ENCODE measurements at places on chromosomes 1 and 21.

DNA sequence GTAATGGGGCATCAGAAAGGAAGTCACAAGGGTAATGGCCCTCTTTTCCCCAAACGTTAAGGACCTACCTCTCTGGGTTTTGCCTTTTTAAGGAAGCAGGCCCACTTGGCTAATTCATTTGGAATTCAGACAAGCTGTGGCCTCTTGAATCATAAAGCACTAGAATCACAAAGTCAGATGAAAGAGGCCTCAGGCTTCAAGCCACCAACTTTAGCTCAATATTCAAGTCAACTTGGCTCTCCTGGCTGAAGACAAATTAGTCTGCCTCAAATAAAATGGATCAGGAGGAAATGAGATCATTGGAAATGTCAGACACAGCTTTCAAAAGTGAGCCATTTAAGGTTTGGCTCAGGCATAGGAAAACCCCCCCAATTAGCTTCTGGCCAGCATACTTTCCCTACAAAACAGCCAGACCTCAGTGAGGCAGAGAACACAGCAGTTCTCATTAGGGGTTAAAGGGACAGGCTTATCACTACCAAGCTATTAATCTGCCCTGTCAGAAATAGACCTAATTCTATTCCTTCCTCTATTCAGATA lies 34.3 kb downstream of the SLC35D1 start:
- no peak for DNase-seq

- no peak for DNase-seq
Measured at GRCh38 chr21:27079636-27080240, 112.8 kb upstream of the ADAMTS5 start.

GRCh38 chr1:99358770-99359169 lies 94.5 kb downstream of the PLPPR4 start:
- DNase-seq, result no peak

DNA sequence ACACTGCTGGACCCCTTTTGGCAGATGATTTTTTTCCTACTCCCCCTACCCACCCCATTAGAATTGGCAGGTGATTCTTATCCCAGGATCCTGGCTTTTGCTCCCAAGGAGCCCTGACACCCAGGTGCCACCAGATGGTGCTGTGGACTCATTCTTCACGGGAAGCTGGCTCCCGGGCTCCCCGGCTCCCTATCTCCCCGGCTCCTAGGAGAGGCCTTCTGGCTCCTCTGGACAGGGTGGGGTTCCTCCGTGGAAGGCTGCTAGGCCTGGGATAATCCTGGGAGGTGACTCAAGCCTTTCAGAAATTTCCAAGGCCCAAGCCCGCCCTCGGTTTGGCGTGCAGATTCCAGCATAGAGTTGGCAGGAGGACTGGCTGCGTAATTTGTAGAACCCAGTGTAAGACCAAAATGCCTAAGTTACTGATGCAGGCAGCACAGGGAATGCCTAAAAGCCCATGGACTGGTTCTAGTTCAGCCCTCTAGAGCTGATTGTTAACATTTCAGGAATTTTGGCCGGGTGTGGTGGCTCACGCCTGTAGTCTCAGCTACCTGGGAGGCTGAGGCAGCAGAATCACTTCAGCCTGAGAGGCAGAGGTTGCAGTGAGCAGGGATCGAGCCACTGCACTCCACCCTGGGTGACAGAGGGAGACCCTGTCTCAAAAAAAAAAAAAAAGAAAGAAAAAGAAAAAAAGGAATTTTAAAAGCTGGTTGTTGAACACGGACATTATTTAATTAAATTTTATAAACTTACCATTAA lies 6.8 kb upstream of the BSDC1 start:
- peak; percentile 38 for DNase-seq

DNA sequence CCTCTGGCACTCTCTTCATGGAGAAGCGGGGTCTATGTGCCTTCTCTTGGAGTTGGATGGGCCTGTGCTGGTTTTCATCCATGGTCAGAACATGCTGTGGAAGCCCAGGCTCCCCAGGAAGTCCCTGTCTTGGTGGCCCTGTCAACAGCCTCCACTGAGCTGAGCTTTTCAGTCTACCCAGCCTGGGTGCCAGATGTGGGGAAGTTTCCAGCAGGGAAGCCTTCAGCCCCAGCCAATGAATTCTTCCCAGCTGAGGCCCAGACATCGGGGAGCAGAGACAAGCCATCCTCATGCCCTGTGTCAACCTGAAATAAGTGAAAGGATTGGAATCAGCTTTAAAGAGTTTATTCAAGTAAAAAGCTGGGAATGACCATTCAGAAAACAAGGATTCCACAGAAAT lies 75.1 kb upstream of the PGBD5 start:
- DNase-seq, result no peak

DNA sequence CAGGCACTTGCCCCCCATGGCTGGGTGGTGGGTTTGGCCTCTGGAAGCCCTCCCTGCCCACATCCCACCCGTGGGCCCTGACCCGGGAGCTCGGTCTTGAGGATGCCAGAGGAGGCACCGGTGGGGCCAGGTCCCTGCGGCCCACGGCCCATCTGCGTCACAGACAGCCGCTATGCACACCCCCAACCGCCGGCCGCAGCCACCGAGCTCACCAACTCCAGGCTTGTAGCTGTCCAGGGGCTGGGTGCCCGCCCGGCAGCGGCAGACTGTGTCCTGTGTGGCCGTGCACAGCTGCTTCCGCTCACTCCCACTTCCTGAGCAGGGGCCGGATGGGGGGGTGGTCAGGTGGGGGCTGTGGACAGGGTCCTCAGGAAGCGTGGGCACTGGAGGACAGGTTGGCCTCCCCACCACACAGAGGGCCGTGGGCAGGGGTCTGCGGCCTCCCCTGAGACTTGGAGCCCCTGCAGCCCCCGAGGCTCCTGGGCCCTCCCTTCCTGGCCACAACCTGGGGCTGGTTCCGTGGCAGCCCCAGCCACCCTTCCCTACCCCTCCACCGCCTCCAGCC lies 1.1 kb downstream of the TNFRSF4 start:
- no peak for DNase-seq

DNA sequence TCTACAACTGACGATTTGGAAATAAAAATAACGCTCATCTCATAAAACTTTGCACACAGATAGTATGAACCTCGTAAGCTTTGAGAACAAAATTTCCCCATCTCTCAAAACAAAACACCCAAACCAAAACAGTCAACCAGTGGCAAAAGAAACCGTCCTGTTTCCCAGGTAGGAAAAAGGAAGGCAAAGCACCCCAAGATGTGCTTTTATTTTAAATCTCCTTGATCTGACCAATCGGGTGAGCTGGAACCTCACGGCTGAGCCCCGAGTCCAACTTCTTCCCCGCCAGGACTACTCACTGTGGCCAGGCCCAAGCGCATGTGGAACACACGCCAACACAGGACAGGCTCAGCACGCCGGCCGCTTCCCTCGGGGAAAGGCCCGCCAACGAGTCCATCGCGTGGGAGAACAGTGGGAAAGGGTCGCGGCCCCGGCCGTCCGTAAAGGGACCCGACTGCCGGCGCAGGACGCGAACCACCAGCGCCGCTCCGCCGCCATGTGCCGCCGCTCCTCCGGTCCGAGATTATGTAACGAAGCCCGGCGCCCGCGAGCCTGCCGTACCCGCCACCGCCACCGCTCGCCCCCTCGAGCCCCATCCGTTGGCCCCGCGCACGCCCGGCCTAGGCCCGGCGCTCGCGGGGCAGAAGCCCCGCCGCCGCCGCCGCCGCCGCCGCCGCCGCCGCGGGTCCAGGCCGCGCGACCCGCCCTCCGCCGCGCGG lies 759 bp downstream of the AHCTF1 start:
- DNase-seq, result peak; percentile 31

- peak; percentile 76 for DNase-seq
Measured at GRCh38 chr1:159924791-159925718, at the start of gene TAGLN2. Gene TAGLN2, minus strand, starts transcription at chr1:159925507. Its CDS starts 4,998 bp downstream, at chr1:159920509.

DNA sequence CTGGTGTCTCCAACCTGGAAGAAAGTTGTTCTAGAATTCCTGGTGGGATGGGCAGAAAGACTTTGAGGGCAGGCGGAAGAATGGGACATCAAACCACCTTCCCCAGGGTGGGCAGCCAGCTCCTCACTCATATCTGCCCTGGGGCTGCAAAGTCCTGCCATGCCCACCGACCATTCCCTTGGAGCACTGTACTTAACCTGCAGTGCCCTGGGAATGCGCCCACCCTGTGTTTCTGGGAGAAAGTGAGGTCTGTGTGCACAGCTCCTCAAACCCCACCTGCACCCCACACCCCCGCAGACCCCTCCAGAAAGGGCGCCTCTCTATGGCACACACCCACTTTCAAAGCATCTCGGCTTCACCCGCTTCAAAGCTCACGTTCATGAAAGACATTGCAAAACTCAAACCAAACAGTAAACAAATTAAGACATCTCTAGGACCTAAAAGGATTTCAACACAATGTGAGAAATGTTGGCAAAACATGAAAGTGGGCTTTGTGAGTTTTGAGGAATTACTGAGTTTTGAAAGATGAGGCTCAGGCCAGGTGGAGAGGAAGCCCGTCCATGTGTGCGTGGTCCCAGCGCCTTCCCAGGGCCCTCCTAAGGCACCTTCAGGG lies 25.1 kb downstream of the KRTAP10-1 start:
- DNase-seq, result no peak

GRCh38 chr1:241412646-241413045 lies 55.6 kb upstream of the RGS7 start:
- no peak for DNase-seq

DNA sequence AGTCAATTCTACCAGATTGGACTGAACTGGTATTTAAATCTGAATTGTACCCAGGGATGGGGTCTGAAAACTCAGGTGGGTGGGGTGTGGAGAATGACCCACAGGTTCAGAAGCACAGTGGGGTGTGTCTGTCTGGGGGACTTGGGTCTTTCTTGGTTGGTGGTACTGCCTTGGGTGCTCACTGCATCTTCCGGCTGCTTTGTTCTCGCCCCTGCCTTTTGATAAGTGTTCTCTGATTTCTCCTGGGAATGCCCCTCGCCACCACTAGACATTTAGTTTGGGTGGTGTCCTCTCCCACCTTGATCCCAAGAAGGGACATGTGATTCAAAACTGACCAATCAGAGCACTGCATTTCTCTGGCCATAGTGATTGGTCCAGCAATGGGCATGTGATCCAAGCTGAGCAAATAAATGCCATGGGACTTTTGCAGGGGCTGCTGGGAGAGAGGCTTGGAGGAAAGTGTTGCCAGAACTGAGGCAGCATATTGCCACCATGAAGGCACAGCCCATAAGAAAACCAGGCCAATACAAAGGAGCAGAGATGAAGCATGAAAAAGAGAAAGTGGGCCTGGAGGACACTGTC lies 270.5 kb downstream of the NPHP4 start:
- DNase-seq, result no peak

- no peak for DNase-seq
Measured at GRCh38 chr1:84245563-84245962, 55.9 kb upstream of the SAMD13 start.

GRCh38 chr1:147879911-147880310 lies 22.7 kb upstream of the GJA8 start:
- DNase-seq, result no peak

DNA sequence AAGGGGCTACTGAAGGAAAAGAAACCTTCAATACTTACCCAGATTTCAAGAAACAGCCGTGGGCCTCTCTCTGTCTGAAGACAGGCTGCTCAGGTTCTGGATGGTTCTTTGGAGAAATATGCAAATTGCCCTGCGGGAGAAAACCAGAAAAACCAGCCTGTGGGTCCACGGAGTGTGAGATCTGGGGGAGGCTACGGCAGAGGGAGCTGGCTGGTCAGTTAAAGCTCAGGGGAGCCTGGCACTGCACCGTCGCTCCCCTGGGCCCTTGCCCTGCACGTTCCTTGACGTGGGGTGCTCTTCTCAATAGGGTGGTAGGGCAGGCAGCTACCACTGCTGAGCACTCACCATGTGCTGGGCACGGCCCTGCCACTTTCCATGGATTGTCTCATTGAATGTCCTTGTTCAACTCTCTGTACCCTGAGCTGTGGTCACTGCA lies 12.7 kb downstream of the TMCO4 start:
- DNase-seq, result no peak

DNA sequence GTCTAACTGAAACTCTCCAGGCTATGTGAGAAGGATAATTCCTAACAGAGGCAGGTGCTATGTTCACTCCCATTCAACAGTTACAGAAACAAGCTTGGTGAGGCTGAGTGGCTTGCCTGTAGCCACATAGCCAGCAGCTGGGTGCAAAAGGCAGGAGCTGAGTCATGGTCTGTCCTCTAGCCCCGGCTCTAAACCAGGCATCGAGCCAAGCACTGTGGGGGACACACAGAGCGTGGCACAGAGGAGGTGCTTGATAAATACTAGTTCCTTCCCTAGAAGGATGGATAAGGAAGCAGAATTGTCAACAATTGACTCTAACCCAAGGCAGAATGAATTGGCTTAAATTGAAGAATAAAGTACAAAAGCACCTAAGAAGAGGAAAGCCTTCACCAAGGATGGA lies 10.4 kb upstream of the KCNA2 start:
- DNase-seq, result no peak

- DNase-seq, result no peak
Measured at GRCh38 chr1:209265301-209265700, 318.2 kb upstream of the CAMK1G start.
